ENCODE measurements at places on chromosomes 11 and 22. TPM values are rescaled to one million over a fixed set of nuclear protein-coding genes. Genes with fewer than 3 reads are reported as not detected.

GRCh38 chr22:16854631-16855030 lies 29.4 kb upstream of the XKR3 start:
- H3K27me3 ChIP-seq = no peaks in the 10 kb centered on the region
- H3K4me1 ChIP-seq = no peaks in the 10 kb centered on the region
- H3K4me3 ChIP-seq = no peak overlapping the region
- no peaks in the 10 kb centered on the region for H3K36me3 ChIP-seq

DNA sequence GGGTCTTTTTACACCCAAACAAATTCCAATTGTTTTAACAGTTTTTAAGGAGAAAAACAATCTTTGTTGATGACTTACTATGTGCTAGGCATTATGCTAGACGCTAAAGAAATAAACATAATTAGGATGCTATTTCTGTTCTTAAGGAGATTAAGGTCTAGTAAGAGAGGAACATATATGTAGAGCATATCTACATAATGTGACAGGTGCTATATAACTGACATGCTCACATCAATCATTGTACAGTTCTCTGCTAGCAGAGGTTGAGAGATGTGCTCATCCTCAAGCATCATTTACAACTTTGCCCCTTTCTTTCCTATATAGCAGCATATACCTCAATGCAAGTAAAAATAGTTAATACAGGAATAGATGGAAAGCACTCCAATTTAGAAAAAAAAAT lies 37.5 kb downstream of the PDGFD start:
- no peaks in the 10 kb centered on the region for H3K27me3 ChIP-seq
- H3K4me3 ChIP-seq = no peak overlapping the region
- no peaks in the 10 kb centered on the region for H3K36me3 ChIP-seq
- no peak for DNase-seq
- H3K27ac ChIP-seq = no peak overlapping the region
- H3K4me1 ChIP-seq = no peaks in the 10 kb centered on the region

DNA sequence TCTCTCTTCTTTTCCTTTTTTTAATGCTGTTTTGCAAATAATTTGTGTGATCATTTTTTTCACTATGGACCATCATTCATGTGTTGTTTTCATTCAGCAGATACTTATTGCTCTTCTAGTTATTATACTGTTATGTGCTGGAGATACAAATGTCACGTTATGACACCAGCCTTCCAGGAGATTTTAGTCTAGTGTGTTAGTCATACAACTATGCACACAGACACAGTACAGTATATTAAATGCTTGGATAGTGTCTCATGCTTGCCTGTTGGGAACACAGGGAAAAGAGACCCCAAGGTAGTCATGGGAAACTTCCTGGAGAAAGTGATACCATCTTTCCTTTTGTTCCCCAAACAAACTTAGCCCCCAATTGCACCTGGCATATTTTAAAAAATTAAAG lies 116.1 kb downstream of the UVRAG start:
- H3K27me3 ChIP-seq = no peaks in the 10 kb centered on the region
- H3K4me3 ChIP-seq = no peak overlapping the region
- H3K4me1 ChIP-seq = no peaks in the 10 kb centered on the region
- H3K27ac ChIP-seq = no peak overlapping the region
- no peak for DNase-seq
- no peaks in the 10 kb centered on the region for H3K36me3 ChIP-seq

GRCh38 chr11:11311169-11311568 lies 41.9 kb downstream of the CSNK2A3 start:
- no peaks in the 10 kb centered on the region for H3K4me1 ChIP-seq
- no peak overlapping the region for H3K27ac ChIP-seq
- no peaks in the 10 kb centered on the region for H3K36me3 ChIP-seq
- no peak overlapping the region for H3K4me3 ChIP-seq
- no peaks in the 10 kb centered on the region for H3K27me3 ChIP-seq

GRCh38 chr11:65329944-65330403 lies 3.7 kb upstream of the DPF2 start:
- no peak overlapping the region for H3K4me3 ChIP-seq
- DNase-seq = peak; percentile 79
- no peak overlapping the region for H3K27ac ChIP-seq
- H3K36me3 ChIP-seq = peaks cover 4% of the 10 kb centered on the region

DNA sequence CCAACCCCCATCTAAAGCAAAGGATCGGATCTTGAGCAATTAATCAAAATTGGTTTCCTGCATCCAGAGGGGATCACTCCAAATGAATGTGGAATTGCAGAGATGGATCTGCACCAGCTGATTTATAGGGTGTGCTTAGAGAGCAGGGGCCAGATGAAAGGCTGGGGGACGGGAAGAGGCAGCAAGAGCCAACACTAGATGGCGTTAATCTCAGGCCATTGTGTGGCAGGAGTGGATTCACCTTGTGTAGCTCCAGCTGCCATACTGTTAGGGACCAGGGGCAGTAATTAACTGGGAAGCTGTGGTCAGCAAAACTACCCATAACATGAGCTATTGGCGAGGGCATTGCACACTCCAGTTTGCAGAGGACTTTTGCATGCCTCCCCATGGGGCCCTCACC lies 35.6 kb downstream of the SERPINH1 start:
- no peak overlapping the region for H3K27ac ChIP-seq
- H3K4me3 ChIP-seq = no peak overlapping the region
- DNase-seq = no peak
- H3K27me3 ChIP-seq = no peaks in the 10 kb centered on the region
- H3K36me3 ChIP-seq = no peaks in the 10 kb centered on the region

The BCO2 gene
- not detected for polyA plus RNA-seq

- H3K36me3 ChIP-seq = no peaks in the 10 kb centered on the region
- no peak overlapping the region for H3K27ac ChIP-seq
- no peaks in the 10 kb centered on the region for H3K4me1 ChIP-seq
Measured at GRCh38 chr11:46290598-46291309, 13.3 kb downstream of the CREB3L1 start.

- peaks cover 96% of the 10 kb centered on the region for H3K36me3 ChIP-seq
- DNase-seq = no peak
- no peak overlapping the region for H3K27ac ChIP-seq
- no peaks in the 10 kb centered on the region for H3K4me1 ChIP-seq
- no peaks in the 10 kb centered on the region for H3K27me3 ChIP-seq
Measured at GRCh38 chr11:13367115-13367514, 89.5 kb downstream of the BMAL1 start.

DNA sequence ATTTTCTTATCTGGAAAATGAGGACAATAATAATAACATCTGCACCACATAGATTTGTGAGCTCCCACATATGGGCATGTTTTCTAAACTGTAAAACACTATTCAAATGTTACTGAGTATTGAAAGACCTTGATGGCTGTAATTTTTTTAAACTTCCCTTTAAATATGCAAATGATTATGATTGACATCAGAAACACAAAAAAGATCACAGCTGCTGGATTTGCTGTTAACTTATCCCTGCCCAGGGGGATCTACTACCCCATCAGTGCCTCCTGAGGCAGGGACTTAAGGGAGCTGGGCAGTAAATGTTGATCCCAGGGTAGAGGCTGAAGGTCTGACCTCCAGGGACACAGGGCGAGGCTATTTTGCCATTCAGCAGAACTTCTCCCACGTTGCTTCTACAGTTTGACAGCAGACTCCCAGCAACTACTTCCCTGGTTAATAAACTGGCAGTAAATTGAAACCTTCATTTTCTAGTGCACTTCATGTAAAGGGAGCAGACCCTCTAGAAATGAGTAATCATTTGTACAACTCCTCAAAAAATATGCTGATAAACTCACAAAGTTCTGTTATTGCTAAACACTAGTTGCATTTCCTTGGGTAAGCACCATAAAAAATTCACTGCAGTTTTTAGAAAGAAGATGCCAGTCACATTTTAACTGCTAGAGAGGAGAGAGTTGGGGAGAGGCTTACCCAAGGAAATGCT lies 20.3 kb downstream of the TMPRSS5 start:
- DNase-seq = no peak
- no peaks in the 10 kb centered on the region for H3K27me3 ChIP-seq

GRCh38 chr11:78706551-78706950 lies 131.9 kb upstream of the NARS2 start:
- no peaks in the 10 kb centered on the region for H3K36me3 ChIP-seq
- H3K27ac ChIP-seq = no peak overlapping the region
- H3K27me3 ChIP-seq = no peaks in the 10 kb centered on the region
- DNase-seq = no peak
- H3K4me3 ChIP-seq = no peak overlapping the region

Data from naive thymus-derived CD4-positive, alpha-beta T cell (primary cell).